ENCODE measurements at places on chromosomes 16 and 17. TPM values are rescaled to one million over a fixed set of nuclear protein-coding genes. Genes with fewer than 3 reads are reported as not detected.

- H3K27ac ChIP-seq = peak overlapping the region; percentile 20
- peaks cover 30% of the 10 kb centered on the region for H3K36me3 ChIP-seq
- no peaks in the 10 kb centered on the region for H3K27me3 ChIP-seq
- no peaks in the 10 kb centered on the region for H3K4me1 ChIP-seq
- DNase-seq = no peak
Measured at GRCh38 chr17:16013943-16014407, 14.4 kb downstream of the TTC19 start.

DNA sequence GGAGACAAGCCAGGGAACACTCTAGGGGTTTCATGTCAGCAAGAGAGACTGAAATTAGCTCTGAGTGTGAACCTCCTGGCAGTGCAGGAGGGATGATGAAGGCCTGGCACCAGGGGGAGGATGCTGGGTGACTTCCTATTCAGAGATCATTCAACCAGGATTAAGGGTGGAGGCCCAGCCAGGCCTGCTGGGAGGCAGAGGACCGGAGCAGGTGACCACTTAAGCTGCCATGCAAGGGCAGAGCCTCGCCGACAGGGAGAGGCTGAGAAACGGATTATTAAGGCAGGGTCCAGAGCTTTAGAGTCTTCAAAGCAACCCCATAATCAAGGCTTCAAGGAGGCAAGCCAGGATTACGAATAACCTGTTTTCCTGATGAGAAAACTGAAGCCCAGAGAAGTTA, 10.6 kb upstream of the SRCIN1 start:
- H3K27me3 ChIP-seq = no peaks in the 10 kb centered on the region
- H3K4me1 ChIP-seq = no peaks in the 10 kb centered on the region
- no peak for DNase-seq
- H3K4me3 ChIP-seq = no peak overlapping the region
- no peak overlapping the region for H3K27ac ChIP-seq

- H3K4me1 ChIP-seq = no peaks in the 10 kb centered on the region
- no peaks in the 10 kb centered on the region for H3K27me3 ChIP-seq
- peaks cover 58% of the 10 kb centered on the region for H3K36me3 ChIP-seq
- no peak overlapping the region for H3K4me3 ChIP-seq
- no peak for DNase-seq
- H3K27ac ChIP-seq = peak overlapping the region; percentile 61
Measured at GRCh38 chr17:28906706-28907438, 4.0 kb upstream of the DHRS13 start.

GRCh38 chr16:73048292-73049080, 558 bp upstream of the ZFHX3 start:
- DNase-seq = no peak
- no peaks in the 10 kb centered on the region for H3K27me3 ChIP-seq
- peak overlapping the region; percentile 85 for H3K27ac ChIP-seq
- no peaks in the 10 kb centered on the region for H3K36me3 ChIP-seq

- H3K4me1 ChIP-seq = no peaks in the 10 kb centered on the region
- H3K27me3 ChIP-seq = no peaks in the 10 kb centered on the region
- H3K27ac ChIP-seq = peak within 1 kb of the TSS; percentile 87
- DNase-seq = peak; percentile 98
- peaks cover 19% of the 10 kb centered on the region for H3K36me3 ChIP-seq
- H3K4me3 ChIP-seq = peak within 1 kb of the TSS; percentile 94
Measured at GRCh38 chr16:2911638-2912329, at the start of gene FLYWCH1. Gene FLYWCH1, plus strand, starts transcription at chr16:2911931. Its CDS starts 17,755 bp downstream, at chr16:2929686.

Gene E4F1
- 16.7 TPM for total RNA-seq

DNA sequence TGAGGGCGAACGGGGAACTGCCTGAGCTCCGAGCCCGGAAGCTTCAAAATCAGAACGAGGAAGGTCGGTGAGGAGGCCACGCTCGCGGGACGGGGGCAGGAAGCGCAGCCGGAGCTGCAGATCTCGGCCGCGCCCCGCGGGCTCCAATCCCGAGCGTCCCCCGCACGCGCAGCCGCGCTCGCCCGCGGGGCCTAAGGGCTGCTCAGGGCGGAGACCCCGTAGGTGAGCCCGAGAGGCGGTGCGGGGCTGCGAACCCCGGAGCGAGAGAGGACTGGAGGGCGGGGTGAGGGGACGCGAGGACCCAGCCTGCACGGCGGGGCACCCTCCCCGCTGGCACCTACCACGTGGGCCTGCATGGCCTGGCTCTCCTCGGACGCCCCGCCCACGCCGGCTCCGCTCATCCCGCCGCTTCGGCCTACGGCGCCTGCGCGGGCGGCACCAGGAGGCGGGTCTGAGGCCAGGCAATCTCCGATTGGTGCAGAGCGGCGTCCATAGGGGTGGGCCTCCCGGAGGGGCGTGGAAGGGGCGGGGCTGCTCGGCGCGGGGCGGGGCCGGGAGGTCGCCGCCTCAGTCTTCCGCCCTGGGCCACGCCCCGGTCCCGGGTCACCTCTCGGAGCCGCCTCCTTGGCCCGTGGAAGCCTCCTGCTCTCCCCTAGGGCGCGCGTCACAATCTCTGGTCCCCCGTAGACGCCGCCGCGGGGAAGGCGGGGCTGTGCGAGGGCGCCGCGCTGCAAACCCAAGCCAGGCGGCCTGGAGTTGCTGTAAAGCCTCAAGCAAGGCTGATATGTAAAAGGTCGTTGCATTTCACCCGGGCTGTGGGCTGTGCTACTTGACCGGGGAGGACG, 27.8 kb upstream of the METRNL start:
- peak; percentile 96 for DNase-seq
- peak overlapping the region; percentile 86 for H3K27ac ChIP-seq
- no peaks in the 10 kb centered on the region for H3K27me3 ChIP-seq
- H3K36me3 ChIP-seq = no peaks in the 10 kb centered on the region

Gene KCNH6
- total RNA-seq = not detected

Gene SLC52A1
- total RNA-seq = not detected

DNA sequence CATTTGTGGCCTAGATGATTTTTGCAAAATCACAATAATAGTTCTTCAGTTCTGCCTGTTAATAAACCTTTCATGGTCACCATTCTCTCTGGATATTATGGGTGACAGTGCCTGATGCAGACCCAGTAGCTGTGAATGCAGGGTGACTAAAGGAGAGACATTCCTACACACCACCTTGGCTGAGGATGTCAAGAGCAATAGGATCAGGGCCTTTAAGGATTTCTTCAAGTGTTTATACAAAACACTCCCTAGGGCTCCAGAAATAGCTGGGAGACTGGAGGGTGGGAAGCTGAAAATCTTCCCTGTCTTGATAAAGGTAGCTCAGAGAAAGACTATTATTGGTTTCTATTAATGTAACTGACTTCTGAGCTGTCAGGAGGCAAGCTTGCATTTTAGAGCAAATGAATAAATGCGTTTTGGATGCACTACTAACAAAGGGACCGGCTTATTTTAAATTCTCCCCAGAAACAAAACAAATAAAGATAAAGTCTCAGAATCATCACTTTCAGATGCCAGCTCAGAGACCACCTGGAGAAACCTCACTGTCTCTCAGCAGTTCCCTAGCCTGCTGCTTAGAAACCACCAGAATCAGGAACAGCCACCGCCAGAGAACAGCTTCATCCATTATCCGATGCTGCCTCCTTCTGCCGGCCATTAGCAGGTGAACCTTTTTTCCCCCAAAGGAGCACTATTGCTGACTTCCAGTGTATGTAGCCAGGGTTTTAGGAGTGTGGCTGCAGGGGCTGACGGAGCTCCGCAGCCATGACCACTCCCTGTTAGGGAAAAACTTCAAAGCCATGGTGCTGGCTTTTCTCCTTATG, 171.4 kb upstream of the DYNLRB2 start:
- no peak overlapping the region for H3K27ac ChIP-seq
- DNase-seq = peak; percentile 63
- H3K4me1 ChIP-seq = no peaks in the 10 kb centered on the region
- H3K4me3 ChIP-seq = no peak overlapping the region
- no peaks in the 10 kb centered on the region for H3K36me3 ChIP-seq
